ENCODE measurements at places on chromosomes 4 and X. TPM values are rescaled to one million over a fixed set of nuclear protein-coding genes. Genes with fewer than 3 reads are reported as not detected.
A peak's percentile ranks its signal among the peaks of the same experiment; 100 is the strongest.

- no peak overlapping the region for H3K4me3 ChIP-seq
- H3K27ac ChIP-seq = no peak overlapping the region
- no peaks in the 10 kb centered on the region for H3K4me1 ChIP-seq
- no peaks in the 10 kb centered on the region for H3K36me3 ChIP-seq
These were observed 22.9 kb upstream of the FRMPD4 start for GRCh38 chrX:12115377-12115776.

DNA sequence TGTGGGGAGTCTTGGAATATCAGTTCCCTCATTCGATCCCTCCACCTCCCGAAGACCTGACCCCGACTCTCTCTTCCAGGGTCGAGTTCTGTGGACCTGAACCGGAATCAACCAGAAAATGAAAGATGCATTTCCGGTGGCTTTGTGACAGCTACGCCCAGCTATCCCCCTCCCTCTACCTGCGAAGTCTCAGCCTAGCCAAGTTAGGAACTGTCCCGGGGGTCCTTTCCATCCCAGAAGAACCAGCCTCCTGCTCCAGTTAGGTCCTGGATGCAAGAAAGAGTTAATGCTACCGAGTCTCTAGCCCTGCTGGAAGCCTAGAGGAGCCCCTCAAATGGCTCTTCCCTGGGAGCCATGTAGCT is 13.4 kb upstream of the ETDC start:
- no peaks in the 10 kb centered on the region for H3K4me1 ChIP-seq
- H3K4me3 ChIP-seq = peak overlapping the region; percentile 34
- H3K36me3 ChIP-seq = no peaks in the 10 kb centered on the region
- DNase-seq = no peak
- no peaks in the 10 kb centered on the region for H3K27me3 ChIP-seq

DNA sequence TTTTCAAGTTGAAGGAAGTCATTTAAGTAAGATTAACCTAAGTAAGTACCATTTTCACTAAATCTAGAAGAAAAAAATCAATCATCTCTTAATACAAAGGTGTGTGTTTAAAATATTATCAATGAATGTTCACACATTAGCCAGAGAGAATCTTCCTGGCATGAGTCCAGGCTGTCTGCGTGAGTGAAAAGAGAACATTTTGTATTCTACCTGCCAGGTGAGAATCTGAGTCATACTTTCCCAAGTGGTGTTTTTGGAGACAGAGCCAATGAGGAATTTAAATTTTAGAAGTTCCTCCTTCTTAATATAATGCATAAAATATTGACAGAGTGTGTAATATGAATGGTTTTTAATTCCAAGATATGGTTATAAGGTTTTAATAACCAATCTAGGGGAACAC is 371.8 kb upstream of the NR3C2 start:
- H3K36me3 ChIP-seq = no peaks in the 10 kb centered on the region
- H3K27me3 ChIP-seq = no peaks in the 10 kb centered on the region
- H3K4me3 ChIP-seq = no peak overlapping the region

The ANXA3 gene
- total RNA-seq = 92.8 TPM

The MAGEA9 gene
- not detected for total RNA-seq

DNA sequence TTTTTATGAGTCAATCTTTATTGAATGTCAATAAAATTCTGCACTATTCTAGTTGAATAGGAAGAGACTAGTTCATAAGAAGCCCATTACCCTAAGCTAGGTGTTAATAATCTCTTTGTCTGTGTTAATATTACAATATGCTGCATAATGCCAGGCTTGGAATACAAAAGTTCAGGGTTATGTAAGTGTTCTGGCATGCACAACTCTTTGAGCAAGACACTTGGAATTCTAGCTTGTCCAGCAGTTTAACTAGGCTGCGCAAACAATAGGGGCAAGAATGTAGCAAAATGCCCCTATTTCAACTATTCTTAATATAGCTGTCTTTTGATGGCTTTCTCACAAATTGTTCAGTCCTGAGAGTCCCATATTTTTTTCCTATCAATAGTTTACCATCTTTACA is 31.3 kb upstream of the ETNPPL start:
- H3K27ac ChIP-seq = no peak overlapping the region
- H3K36me3 ChIP-seq = no peaks in the 10 kb centered on the region
- H3K27me3 ChIP-seq = no peaks in the 10 kb centered on the region
- H3K4me3 ChIP-seq = no peak overlapping the region
- DNase-seq = no peak

- no peak overlapping the region for H3K27ac ChIP-seq
- no peak overlapping the region for H3K4me3 ChIP-seq
- no peaks in the 10 kb centered on the region for H3K36me3 ChIP-seq
- peaks cover 26% of the 10 kb centered on the region for H3K4me1 ChIP-seq
- no peaks in the 10 kb centered on the region for H3K27me3 ChIP-seq
- no peak for DNase-seq
These were observed 62.0 kb upstream of the CLNK start for GRCh38 chr4:10746371-10747171.

DNA sequence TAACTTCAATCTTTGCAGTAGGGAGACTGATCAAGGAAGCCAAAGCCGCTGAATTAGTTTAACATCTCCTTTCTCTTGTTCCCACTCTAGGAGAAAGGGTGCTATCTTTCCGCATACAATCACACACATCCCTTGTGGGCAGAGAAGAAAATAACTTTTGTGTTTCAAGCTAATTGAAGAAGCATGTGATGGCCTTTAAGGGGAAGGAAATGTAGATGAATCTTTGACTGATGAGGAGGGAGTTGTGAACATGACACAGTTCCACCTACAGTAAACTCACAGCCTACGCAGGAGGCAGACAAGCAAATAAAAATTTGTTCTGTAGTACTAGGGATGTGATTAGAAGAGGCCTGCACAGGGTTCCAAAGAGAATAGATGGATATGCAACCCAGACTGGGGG is 14.7 kb upstream of the SPATA4 start:
- peaks cover 11% of the 10 kb centered on the region for H3K27me3 ChIP-seq
- DNase-seq = no peak
- no peaks in the 10 kb centered on the region for H3K4me1 ChIP-seq
- no peak overlapping the region for H3K27ac ChIP-seq
- H3K36me3 ChIP-seq = no peaks in the 10 kb centered on the region

DNA sequence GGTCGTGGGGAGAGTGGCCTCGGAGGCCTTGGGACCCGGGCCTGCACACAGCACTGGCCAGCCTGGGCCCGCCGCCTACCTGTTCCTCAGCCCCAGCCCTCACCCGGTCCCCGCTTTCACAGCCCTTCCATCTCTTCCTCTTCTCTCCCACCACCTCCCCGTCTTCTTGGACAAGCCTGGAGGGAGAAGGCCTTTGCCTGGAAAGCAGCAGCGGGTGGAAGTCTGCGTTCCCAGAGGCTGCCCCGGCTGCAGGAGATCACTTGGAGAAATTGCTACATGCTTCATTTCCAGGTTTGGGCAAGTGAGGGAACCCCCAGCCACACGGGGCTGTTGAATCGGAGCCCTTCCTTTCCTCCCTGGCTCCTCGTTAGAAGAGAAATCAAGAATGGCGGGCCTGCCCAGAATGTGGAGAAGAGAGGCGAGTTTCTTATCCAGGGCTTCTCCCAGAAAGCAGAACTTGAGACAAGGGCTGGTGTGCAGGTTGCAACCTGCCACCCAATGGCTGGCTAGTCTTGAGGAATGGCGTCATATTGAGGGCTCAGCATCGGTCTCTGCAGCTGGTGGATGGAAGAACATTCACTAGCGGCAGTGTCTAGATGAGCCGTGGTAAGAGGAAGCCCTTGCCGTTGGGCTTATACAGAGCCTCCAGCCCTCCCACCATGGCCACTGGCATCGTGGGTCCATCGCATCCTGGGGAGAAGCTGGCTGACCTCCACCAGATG is 1.2 kb upstream of the PDZD4 start:
- H3K27ac ChIP-seq = no peak overlapping the region
- no peaks in the 10 kb centered on the region for H3K36me3 ChIP-seq
- peaks cover 20% of the 10 kb centered on the region for H3K4me1 ChIP-seq

DNA sequence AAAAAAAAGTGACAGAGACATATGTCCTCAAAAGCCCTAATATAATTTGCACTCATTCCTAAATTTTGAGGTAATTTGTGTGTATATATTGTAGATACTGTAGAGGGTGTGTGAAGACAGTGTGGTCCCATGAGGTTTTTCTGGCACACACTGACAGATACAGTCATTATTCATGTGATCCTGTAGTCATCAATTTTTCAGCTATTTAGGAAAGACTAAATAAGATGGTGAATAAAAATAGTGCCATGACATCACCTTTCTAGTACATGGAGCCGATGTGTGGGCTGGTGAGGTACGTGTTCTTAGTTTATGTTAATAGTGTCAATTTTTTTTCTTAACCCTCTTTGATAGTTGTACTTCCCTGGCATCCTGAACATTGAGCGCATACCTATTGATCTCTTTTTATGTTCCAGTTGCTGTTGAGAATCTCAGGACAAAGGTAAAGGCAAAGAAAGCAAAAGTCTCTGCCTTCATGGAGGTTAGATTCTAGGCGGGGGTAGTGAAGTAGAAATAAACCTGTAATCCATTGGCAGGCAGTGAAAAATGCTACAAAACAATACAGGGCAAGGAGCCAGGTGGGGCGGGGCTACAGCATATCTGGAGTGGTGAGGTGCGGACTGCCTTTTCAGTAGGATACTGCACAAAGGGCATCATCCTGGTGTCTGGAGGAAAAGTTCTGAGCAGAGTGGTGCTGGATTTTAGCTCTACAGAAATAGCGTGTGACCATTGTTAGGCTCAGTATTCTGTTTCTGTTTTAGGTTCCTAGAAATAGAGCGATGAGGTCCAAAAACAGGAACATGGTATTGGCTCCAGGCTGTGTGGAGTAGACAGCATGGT is 93.8 kb downstream of the ARHGAP10 start:
- H3K27me3 ChIP-seq = no peaks in the 10 kb centered on the region
- H3K27ac ChIP-seq = no peak overlapping the region
- peaks cover 17% of the 10 kb centered on the region for H3K4me1 ChIP-seq
- H3K36me3 ChIP-seq = no peaks in the 10 kb centered on the region

DNA sequence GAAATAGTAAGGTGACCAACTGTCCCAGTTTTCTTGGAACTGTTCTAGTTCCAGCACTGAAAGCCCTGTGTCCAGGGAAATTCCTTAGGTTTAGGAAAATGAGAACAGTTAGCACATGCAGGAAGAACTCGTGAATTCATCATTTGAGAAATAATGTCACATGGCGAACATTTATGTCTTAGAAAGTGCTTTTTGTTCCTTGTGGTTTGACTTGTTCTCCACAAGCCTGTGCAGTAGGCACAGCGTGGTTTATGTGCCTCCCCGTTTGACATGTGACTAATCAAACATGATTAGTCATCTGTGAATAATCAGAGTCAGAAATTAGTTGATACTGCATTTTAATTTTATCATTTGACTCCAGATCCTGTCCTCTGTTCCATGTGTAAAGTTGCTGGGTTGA is 556.0 kb upstream of the CPEB2 start:
- H3K27me3 ChIP-seq = no peaks in the 10 kb centered on the region
- no peak for DNase-seq
- H3K4me1 ChIP-seq = no peaks in the 10 kb centered on the region
- H3K36me3 ChIP-seq = no peaks in the 10 kb centered on the region
- H3K27ac ChIP-seq = no peak overlapping the region

GRCh38 chrX:27953171-27953570 is 28.1 kb downstream of the DCAF8L1 start:
- DNase-seq = no peak
- no peaks in the 10 kb centered on the region for H3K27me3 ChIP-seq
- no peaks in the 10 kb centered on the region for H3K4me1 ChIP-seq
- H3K27ac ChIP-seq = no peak overlapping the region

GRCh38 chr4:129342819-129343408 is 247.0 kb downstream of the C4orf33 start:
- H3K27ac ChIP-seq = peak overlapping the region; percentile 73
- H3K36me3 ChIP-seq = no peaks in the 10 kb centered on the region
- no peak for DNase-seq
- H3K4me3 ChIP-seq = peak overlapping the region; percentile 30
- H3K27me3 ChIP-seq = no peaks in the 10 kb centered on the region

The DDIT4L gene
- 0.43 TPM for total RNA-seq

DNA sequence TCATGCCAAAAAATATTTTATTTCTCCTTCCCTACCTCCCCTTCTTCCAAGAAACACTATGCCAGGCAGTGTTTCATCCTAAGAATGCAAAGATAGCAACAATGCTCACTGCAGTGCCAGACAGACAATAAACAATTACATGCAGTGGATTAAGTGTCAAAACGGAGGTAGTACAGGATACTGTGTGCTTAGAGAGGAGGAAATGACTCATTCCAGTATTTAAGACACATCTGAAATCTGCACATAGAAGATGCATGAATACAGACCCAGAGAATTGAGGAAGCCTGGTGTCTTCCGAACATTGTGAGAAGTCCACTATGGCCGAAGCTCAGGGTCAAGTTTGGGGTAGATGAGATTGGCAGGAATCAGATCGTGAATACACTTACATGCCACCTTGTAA is 326.4 kb downstream of the PPP3CA start:
- no peaks in the 10 kb centered on the region for H3K36me3 ChIP-seq
- H3K4me3 ChIP-seq = no peak overlapping the region
- H3K27me3 ChIP-seq = no peaks in the 10 kb centered on the region
- H3K27ac ChIP-seq = peak overlapping the region; percentile 55
- no peak for DNase-seq

GRCh38 chr4:154454710-154455109 is 36.9 kb downstream of the DCHS2 start:
- H3K4me3 ChIP-seq = no peak overlapping the region
- no peaks in the 10 kb centered on the region for H3K36me3 ChIP-seq
- H3K27me3 ChIP-seq = no peaks in the 10 kb centered on the region
- H3K27ac ChIP-seq = no peak overlapping the region

The CPLX1 gene
- 12.4 TPM for total RNA-seq

DNA sequence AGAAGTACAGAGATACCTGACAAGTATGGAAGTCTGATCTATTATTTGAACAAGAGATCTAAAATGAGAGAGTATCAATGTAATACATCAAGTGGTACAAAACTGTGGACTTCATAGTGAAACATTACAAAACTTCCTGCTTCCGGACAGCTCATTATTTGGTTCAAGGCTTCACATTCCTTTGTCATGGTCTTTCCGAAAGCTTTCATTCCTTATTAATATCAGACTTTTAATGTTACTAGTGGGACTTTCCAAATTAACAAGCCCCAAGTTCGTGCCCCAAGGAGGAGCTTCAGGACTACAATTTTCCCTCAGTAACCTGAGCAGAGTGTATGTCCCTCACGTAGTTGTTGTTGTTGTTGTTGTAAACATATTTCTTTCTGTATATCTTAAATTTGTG is 1.2 kb downstream of the CHIC2 start:
- H3K36me3 ChIP-seq = no peaks in the 10 kb centered on the region
- H3K4me3 ChIP-seq = peak overlapping the region; percentile 97
- DNase-seq = no peak
- peaks cover 61% of the 10 kb centered on the region for H3K4me1 ChIP-seq

DNA sequence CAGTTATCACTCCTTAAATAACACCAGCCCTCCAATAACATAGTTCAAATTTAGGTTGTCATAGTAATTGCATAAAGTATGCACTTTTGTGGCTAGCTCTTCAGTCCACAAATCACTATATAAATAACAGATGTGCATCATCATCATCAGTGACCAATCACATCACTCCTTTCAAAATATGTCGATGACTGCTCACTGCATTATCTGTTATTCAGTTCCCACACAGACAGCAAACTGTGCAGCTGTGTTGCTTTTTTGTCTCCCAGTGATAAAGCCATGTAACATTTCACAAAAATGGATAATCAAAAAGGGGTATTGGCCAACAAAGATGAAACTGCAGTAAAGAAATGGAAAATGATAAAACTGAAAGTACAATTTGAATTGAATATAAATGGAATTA is 205.4 kb downstream of the DCLK2 start:
- no peaks in the 10 kb centered on the region for H3K4me1 ChIP-seq
- H3K27ac ChIP-seq = no peak overlapping the region
- H3K27me3 ChIP-seq = no peaks in the 10 kb centered on the region
- no peak for DNase-seq

The LONRF3 gene
- 3.0 TPM for total RNA-seq

The LPAR4 gene
- 0.28 TPM for total RNA-seq

- no peaks in the 10 kb centered on the region for H3K4me1 ChIP-seq
- no peak for DNase-seq
- H3K4me3 ChIP-seq = no peak overlapping the region
- H3K27ac ChIP-seq = no peak overlapping the region
- H3K36me3 ChIP-seq = no peaks in the 10 kb centered on the region
These were observed 39.1 kb downstream of the WDFY3 start for GRCh38 chr4:84927428-84927827.
